ENCODE measurements at places on chromosomes 1 and 21.
A peak's percentile ranks its signal among the peaks of the same experiment; 100 is the strongest.

GRCh38 chr1:61241411-61241838, 159.1 kb downstream of the NFIA start:
- no peak for DNase-seq

DNA sequence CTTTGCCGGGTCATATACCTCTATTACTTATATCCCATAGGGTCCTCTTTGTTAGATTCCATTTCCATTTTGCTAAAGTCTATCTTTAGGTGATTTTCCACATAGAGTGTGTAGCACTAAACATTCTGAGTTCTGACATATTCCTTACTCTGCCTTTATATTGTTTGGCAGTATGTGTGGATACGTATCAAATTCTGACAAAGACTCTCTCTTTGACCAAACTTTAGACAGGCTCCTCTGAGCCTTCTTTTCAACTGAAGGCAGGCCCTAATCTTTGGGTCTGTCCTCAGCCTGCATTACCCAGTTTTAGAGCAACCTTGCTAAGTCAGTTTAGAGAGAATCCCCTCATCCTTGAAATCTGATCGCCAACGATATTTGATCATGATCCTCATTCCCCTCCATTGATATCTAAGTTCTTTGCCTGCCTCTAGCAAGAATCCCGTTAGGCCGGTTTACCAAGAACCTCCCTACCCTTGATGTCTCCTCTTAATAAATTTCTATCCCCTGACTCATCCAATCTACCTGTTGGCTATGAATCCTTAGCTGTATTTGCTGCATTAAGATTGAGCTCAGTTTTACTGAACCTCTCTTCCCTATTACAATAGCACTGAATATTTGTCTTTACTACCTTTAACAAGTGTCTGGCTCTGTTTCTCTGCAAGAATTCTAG, 10.4 kb upstream of the PPT1 start:
- no peak for DNase-seq

DNA sequence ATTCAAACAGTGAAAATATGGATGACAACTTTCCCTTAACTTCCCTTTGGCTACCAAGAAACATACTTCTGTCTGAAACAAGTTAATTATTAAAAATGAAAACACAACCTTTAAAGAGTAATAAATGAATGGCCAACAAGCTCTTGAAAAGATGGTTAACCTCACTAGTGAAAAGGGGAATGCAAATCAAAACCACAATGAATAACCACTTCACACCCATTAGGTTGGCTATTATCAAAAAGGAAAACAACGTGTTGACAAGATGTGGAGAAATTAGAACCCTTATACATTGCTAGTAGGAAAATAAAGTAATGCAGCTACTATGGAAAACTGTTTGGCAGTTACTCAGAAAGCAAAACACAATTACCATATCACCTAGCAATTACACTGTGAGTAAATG, 14.1 kb downstream of the COP1 start:
- DNase-seq = peak; percentile 24

DNA sequence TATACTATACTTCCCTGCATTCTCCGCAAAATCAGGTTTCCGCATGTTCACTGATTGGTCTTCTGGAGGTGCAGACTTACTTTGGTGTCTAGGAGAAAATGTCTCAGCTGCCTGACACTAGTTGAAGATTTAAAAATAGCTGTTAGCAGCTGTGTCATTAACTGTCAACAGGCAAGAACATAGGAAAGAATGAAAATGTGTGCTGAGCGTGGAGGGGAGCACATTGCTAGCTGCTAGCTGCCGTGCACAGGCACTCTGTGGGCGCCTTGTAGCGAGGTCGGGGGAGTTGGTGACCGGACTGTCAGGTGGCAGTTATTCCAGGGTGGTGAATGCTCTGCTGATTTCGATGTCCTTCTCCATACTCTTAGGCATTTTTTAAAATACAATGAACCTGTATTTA, 5.2 kb downstream of the FAAH start:
- DNase-seq = no peak

DNA sequence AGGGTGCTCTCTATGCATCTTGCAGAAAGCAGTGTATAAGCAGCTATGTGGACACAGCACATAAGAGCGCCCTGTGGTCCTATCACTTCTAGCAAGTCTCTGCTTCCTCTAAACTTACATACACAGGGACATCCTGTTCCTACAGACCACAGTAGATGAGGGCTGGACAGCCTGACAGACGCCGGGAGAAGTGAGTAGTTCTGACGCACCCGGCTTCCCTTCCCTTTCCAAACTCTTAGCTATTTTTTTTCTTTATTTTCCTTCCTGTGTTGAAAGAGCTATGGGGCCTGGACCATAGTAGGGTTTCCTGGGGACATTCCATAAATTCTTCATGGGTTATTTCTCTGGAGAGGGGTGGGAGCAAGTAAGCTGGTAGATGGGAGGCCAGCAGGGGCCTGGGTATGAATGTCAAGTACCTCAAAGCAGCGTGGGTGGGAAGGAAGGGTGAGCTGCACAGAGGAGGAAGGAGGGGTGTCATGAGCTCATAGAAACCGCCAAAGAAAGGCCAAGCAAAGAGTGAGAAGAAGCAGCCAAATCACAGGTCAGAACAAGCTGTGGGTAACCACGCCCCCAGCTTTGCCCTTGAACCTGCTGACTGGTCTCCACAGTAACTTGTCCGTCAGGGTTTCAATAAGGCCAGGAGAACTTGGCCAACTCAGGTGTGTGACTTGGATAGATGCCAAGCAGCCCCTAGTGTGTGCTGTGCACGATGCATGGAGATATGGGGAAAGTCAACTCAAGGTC, 36.6 kb downstream of the PLXNA2 start:
- peak; percentile 97 for DNase-seq

- peak; percentile 13 for DNase-seq
Observed at GRCh38 chr1:53089478-53090226, 27.6 kb downstream of the PODN start.

GRCh38 chr21:14538483-14538882, 7.6 kb downstream of the SAMSN1 start:
- no peak for DNase-seq

GRCh38 chr1:92505015-92505692, 18.4 kb upstream of the GFI1 start:
- DNase-seq = no peak

GRCh38 chr1:171167785-171168184, 17.3 kb upstream of the FMO2 start:
- DNase-seq = no peak

GRCh38 chr1:182884872-182885271, 45.7 kb downstream of the DHX9 start:
- DNase-seq = no peak

DNA sequence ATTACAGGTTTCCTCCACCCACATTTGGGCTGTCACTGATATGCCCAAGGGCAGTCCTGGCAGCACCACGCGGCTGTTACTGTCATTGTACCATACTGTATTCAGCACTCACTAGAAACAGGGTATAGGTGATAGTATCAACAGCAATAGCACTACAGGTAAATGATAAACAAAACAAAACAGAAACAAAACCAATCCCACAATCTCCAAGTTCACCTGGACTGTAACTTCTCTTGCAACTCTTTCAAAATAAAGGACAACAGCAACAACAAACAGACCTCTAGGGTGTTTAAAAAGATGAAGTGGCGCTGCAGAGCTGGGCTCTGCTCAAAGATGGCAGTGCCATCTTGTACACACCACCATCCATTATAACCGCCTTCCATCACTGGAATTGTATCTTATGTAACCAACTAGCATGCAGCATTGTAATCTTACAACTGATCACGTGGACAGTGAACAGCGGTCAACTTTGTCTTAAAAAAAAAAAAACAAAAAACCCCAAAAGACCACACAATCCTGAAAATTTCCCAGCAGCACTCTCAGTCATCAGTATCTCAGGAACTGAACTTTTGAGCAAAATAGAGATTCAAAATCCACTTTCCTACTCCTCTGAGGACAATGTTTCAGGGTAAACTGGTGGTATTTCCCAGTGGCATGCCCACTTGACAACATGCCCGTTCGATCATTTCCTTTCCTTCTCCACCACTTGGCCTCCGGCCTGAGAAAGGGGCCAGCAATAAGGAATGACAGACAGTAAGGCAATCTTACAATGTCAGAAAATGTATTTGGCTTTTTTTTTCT, 3.8 kb downstream of the IRF2BP2 start:
- DNase-seq = peak; percentile 70

- no peak for DNase-seq
Observed at GRCh38 chr1:175984813-175985212, 222.3 kb downstream of the COP1 start.

- DNase-seq = peak; percentile 89
Observed at GRCh38 chr1:30778154-30778978, 20.8 kb upstream of the LAPTM5 start.

DNA sequence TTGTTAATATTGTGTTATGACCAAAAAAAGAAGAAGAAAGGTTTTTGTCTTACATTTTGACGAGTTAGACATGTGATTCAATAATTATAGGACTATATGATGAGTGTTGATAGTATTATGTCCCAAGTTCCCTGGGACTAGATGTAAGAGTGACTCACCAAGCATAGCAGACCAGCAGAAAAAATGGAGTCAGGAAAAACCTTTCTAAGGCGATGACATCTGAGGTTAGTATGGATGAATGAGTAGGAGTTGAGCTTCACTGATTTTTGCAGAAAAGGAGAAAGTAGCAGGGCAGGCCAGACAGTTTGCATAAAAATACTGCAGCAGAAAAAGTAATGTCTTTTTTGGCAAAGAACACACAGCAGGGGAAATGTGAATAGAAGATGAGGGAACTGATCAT, 1041.3 kb upstream of the ADGRL4 start:
- DNase-seq = peak; percentile 15

GRCh38 chr1:62245201-62245600, 50.6 kb downstream of the L1TD1 start:
- DNase-seq = no peak

DNA sequence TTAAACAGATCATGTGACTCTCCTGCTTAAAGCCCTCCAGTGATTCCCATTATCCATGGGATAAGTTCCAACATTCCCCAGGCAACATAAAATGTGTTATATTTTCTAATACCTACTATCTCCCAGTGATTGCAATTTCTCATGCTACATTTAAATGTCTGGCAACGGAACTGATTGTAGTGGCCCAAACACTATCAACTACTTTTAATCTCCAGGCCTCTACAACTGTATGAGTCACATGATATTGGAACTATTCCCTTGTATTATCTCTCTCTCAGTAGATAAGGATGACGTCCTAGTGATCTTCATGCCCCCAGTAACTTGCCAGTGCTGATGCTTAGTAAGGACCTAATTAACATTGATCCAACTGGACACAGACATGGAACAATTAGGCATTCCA, 49.9 kb downstream of the ERICH3 start:
- no peak for DNase-seq

GRCh38 chr1:211529453-211529852, 37.5 kb upstream of the RD3 start:
- no peak for DNase-seq

DNA sequence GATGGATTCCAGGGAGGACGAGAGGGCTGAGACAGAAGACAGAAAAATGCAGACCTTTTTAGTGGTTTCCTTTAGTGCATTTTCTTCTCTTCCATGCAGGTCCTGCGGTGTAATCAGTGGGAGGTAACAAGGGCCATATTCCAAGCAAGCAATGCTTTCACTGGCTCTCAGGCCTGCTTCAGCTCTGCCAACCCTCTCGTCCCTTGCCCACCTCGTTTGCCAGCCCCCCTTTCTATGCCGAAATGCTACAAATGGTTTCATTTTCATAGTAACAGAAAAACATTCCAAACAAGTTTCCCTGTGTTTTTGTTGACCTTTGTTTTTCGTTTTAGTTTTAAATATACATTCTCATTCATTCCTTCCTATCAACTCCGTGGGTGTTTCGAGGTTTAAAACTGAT, 443.1 kb downstream of the TTLL7 start:
- peak; percentile 63 for DNase-seq

GRCh38 chr1:116916533-116917445, 7.1 kb downstream of the PTGFRN start:
- DNase-seq = no peak

DNA sequence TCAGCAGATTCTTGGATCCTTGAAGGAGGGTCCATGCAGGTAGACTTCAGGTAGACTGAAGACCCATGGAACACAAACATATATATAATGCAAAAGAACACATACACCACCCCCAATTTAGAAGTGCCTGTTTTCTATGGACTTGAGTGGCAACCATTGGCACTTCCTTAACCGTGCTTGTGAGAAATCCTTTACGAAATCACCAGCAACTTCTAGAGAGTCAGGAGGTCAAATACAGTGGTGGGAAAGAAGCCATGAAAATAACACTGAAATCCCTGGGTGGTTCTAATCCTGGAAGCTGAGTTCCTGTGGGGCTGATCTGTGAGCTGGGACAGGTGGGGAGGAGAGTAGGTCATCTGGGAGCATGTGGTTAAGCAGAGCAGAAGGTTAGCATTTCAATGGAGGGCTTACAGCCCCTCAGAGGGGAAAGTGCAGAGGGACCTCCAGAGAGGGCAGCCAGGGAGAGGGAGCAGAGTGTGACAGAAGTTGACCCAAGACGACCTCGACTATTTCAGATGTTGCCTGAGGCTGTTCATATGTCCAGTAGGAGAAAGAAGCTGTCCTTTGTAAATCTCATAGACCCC, 13.0 kb upstream of the IL10 start:
- DNase-seq = no peak

GRCh38 chr1:229192853-229193252, 78.1 kb upstream of the RAB4A start:
- DNase-seq = no peak

DNA sequence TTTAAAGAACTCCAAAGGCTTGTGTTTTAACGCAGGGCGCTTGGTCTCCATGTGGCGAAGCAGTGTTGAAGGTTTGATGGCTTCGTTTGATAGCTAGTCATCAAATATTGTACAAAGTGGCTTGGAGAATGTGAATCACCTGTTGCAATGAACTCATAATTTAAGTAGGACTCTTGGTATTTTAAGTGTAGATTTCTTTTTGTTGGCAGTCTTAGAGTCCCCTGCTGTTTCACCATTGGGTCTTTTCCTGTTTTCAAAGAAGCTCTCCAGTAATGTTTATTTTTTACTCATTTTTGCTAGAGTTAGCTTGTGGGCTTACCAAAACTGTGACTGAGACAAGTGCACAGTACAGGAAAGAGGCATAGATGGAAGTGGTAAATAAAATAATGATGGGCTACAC, 26.2 kb downstream of the RASAL2 start:
- DNase-seq = no peak

DNA sequence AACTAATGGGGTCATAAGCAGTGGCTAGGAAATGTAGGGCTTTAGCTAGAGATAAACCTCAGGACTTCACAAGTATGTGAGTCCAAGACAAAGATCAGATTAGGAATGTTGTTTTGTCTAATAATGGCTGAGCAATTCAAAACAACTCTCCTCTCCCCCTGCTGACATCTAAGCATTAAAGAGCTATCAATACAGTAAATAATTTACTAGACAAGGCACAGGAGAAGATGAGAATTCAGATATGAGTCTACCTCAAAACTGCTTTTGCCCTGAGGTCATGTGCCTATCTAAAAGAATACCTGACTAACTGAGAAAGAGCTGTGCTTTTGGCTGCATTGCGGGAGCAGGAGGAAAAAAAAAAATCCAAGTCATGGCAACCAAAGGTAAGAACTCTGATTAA, 86.8 kb downstream of the SPATA17 start:
- DNase-seq = no peak
